ENCODE measurements at places on chromosomes 1 and 21.

- no peak for DNase-seq
Observed at GRCh38 chr1:243264717-243265116, 8.9 kb downstream of the SDCCAG8 start.

GRCh38 chr1:208278638-208279037, 34.5 kb upstream of the PLXNA2 start:
- DNase-seq: no peak

DNA sequence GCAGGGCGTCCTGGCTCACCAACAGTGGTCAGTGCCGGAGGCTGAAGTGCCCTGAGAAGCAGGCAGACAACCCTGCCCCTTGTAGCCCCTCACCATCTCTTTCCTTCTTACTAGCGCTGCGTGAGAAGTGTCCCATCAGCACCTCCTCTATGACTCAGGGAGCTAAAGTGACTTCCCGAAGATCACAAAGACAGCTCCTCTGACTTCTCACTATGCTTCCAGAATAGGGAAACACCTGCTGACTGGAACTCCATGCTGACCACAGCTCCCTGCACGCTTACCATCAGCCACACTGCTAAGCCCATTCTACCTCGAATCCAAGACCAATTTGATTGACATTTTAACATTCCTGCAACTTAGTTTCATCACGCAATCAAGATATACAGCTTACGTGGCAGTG, 92.8 kb downstream of the JAK1 start:
- DNase-seq: no peak

GRCh38 chr1:12087797-12088314, 24.8 kb downstream of the TNFRSF8 start:
- DNase-seq: no peak

DNA sequence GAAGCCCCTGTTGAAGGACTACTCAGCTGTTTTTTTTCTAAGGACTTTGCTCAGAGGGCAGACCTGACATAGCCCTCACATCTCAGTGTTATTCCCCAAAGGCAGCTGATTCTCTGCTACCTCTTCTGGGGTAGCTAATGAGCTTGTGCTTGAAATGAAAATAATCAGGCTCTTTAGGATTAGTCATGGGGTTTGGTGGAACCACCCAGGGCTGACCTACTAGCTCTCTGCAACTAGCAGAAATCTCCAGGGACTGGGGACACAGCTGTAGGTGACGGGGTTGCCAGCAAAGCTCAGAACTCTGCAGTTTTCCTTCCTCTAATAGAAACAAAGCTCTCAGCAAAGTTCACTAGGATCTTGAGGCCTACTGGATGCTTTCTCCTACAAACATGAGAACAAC, 106.4 kb upstream of the BCL9 start:
- DNase-seq: no peak

DNA sequence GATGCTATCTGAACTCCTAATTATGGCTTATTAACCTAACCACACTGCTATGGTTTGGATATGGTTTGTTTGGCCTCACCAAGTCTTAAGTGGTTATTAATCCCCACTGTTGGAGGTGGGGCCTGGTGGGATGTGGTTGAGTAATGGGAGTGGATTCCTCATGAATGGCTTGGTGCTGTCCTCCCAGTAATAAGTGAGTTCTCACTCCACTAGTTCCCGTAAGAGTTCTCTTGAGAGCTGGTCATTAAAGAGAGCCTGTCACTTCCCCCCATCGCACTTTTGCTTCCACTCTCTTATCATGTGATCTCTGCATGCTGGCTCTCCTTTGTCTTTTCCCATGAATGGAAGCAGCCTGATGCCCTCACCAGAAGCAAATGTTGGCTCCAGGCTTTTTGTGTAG, 328.8 kb downstream of the PLA2G4A start:
- no peak for DNase-seq

GRCh38 chr1:88276163-88276562, 407.9 kb upstream of the PKN2 start:
- DNase-seq: no peak

DNA sequence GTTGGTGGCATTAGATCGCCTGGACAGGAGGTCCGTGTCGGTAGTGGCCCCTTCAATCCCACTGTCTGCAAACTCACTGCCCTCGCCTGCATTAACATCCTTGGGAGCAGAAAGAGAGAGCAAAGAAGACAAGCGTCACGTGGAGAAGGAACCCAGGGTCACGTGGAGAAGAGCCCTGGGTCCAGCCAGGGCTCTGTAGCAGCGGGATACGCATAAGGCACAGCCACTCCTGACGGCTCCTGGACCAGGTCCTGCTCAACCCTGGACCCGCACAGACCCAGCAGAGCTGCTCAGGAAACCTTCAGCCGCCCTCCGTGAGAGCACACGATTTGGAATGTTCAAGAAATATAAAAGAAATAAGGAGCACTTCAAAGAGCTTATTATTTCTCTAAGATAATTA, 92.0 kb downstream of the TIAM1 start:
- no peak for DNase-seq

DNA sequence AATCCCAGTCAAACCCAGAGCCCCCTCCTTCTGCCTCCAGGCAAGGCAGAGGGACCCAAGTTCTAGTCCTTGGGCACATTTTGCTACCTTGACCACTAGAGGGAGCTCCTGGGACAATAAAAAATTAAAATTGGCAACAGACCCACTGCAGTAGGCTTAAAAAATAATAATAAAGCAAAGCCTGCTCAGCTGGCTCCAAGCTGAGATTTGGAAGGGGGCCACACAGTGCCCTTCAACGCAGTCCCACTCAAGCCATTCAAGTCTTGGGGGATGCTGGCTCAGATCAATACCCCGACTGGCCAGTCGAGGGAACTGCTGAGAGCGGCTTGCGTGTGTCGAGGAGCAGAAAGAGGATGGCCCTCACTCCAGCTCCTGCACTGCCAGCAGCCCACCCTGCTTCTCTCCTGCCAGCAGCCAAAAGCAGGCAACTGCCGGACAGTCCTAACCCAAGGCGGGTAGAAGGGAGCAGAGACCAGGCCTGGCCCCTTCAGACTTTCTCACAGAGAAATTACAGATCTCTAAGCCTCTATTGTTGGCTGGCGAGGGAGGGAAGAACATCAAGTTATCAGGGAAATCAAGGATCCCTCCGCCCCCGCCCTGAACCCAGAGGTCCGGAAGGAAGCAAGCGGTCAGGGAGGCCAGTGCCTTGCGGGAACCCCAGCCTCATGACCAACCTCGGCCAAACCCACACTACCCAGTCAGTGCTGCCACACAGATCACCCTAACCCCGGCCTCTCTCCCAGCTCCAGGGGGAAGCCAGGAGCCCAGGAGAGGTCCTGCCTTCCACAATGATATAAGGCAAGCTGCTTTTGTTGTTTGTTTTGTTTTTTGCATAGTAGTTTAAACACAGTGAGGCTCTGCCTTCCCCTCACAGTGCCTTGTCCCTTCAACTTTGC, 4.9 kb upstream of the ALDH4A1 start:
- peak; percentile 65 for DNase-seq

DNA sequence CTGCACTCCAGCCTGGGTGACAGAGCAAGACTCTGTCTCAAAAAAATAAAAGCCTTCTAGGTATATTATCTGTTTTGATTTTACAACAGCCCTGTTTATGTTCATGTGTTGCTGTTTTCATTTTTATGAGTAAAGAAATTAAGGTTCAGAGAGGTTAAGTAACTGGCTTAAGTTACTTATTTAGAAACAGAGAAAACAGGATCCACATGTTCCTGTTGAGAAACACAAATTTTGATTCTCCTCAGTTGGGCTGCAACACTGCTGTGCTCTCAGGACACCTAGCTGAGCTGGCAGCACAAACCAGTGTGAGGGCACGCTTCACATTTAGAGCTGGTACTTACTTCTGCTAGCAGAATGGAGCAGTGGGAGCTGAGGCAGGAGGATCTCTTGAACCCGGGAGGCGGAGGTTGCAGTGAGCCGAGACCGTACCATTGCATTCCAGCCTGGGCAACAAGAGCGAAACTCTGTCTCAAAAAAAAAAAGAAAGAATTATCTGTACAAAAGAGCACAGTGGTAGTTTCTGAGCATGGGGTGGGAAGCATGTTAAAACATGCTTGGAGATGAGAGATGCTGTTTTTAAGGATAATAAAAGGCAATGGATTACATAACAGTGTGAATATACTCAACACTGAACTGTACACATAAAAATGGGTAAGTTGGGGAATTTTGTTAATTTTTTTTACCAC, 2.4 kb downstream of the SPRTN start:
- DNase-seq: no peak

GRCh38 chr1:227357171-227357926, 39.1 kb upstream of the CDC42BPA start:
- DNase-seq: peak; percentile 42

DNA sequence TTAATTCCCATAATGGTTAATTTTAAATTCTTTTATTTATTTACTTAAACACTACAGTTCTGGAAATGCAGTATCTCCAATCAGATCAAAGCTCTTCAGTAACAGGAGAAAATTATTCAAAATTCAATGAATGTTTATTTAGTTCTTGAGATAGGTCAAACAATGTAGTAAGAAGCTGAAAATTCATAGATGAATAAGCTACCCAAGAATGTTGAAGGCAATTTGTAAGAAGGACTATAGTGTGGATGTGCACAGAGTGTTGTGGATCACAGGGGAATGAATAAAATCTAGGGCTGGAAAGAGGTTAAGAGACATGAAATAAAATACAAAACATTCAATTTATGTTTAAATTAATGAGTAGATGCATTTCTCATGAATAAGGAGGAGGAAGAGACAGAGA, 72.0 kb downstream of the OLFM3 start:
- DNase-seq: no peak

DNA sequence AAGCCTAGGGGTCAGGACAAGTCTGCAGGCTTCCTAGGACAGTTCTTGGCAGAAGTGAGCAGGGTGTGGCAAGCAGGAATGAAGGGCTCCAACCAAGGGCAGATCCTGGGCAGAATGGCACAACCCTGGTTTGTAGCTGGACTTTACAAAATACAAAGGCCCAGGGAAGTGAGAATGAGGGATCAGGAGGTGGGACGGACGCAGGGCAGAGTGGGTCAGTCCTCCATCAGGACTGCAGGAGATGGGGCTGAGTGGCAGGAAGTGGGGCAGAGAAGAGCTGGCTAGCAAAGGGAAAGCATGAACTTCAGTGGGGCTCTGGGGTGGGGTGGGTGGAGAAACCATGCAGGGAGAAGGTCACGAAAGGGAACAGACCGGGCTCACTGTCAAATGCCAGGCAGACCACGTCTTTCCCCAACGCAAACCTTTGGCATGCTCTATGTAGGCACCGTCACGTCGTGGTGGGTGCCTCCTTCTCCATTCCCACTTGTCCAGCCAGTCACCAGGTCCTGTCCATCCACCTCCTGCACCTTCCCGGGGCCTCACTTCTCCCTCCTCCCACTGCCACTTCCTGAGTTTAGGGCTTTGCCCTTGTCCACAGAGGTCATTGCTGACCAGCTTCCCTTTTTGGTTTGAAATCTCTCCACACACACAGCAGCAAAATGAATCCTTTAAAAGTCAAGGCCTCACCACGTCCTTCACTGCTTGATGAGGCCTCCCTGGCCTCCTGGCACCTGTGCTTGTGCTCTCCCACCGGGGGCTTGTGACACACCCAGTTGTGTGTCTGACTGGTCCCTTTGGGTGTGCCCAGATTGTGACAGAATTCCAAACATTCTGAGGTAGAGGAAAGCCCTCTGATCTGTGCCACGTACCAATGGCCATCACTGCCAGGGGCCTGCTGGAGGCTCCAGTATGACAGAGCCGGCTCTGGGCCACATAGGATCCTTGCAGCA, 8.7 kb upstream of the CLDN19 start:
- DNase-seq: no peak

- DNase-seq: no peak
Observed at GRCh38 chr1:99069146-99069545, 64.5 kb upstream of the PLPPR5 start.

GRCh38 chr21:15895142-15896106, 165.6 kb downstream of the USP25 start:
- DNase-seq: no peak

- no peak for DNase-seq
Observed at GRCh38 chr1:79310609-79311008, 304.1 kb upstream of the ADGRL4 start.

- DNase-seq: no peak
Observed at GRCh38 chr1:239765163-239765562, 326.5 kb upstream of the FMN2 start.

DNA sequence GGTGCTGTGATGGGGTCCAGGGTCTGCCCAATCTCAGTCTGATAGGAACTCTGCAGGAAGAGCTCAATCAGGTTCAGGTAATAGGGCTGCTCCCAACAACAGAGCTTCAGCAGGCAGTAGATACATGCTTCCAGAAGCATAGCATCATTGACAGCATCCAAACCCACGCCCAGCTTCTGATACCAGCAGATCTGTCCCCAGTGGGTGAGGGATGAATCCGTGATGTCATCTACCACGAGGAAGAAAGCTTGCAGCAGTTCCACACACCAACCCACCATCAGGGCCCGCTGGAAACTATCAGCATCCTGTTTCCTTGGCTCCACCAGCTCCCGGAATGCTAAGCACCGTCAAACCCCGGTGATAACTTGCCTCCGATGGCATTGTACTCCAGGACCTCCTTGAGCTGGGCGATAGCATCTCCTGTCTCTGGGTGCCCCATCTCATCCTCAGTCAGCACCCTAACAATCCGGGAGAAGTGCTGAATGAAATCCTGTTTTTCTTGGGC, 14.7 kb downstream of the NEK2 start:
- no peak for DNase-seq

Data from SK-N-MC (cell line).